CD8-positive, alpha-beta T cell (primary cell): ENCODE measurements at places on chromosomes 3 and 15. TPM values are rescaled to one million over a fixed set of nuclear protein-coding genes. Genes with fewer than 3 reads are reported as not detected.

Gene ACTRT3
- not detected for total RNA-seq

Gene SLCO2A1
- total RNA-seq, result not detected

Gene GTPBP8
- 20.1 TPM for total RNA-seq

Gene RHOV
- total RNA-seq, result 0.24 TPM

Gene WDR5B
- 2.7 TPM for total RNA-seq

DNA sequence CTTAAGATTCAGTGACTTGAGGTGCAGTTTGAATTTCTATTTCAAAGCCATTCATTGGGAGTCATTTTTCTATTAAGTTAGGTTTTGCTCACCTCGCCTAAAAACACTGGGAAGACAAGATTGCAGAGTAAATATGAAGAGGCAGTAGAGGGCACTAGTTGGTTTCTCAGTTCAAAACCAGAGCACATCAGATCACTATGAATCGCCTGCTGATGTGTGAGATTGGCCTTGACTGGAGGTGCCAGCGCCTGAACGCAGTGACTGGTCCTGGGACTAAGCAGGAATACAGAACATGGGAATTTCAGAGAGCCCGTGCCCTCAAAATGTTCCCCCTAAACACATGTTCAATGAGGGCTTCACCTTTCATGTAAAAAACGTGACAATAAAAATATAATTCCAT is 229.0 kb downstream of the ITPR1 start:
- DNase-seq, result no peak

- no peak for DNase-seq
Measured at GRCh38 chr3:128348805-128349531, 117.7 kb downstream of the DNAJB8 start.

DNA sequence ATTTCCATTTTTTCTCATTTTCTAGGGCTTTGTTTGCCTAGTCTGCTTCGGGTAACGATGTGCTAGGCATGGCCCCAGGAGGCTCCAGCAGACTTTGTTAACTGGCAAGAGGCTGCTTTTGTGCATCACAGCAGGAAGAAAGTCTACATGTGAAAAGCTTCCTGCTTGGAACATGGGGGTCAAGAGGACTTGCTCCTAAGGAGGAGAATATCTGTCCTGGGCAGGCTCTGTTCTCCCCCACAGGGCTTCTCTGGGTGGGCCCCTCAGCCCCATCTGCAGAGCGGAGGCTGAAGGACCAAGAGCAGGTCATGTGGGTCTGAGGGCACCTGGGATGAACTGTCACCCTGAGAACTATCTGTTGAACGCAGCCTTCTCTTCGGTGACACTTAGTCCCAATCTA is 94.7 kb downstream of the CCNL1 start:
- DNase-seq, result no peak

GRCh38 chr3:105285653-105286241 is 81.0 kb upstream of the ALCAM start:
- DNase-seq, result no peak

- no peak for DNase-seq
Measured at GRCh38 chr15:95018888-95019545, 787.7 kb downstream of the MCTP2 start.

DNA sequence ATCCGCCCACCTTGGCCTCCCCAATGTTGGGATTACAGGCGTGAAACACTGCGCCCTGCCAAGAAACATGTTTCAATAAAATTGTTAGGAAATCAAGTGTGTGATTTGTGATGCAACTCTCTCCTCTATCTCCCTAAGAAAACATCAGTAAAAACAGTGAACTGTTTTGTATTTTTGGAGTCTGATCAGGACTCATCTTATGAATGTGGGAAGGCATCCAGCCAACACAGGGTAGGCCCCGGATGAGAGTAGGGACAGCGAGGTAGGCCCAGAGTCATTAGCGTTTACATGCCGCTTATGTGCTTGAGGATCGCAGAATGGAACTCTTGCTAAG is 884 bp upstream of the GLYCTK start:
- DNase-seq, result no peak

- DNase-seq, result no peak
Measured at GRCh38 chr15:80706161-80706560, 11.1 kb downstream of the ABHD17C start.

DNA sequence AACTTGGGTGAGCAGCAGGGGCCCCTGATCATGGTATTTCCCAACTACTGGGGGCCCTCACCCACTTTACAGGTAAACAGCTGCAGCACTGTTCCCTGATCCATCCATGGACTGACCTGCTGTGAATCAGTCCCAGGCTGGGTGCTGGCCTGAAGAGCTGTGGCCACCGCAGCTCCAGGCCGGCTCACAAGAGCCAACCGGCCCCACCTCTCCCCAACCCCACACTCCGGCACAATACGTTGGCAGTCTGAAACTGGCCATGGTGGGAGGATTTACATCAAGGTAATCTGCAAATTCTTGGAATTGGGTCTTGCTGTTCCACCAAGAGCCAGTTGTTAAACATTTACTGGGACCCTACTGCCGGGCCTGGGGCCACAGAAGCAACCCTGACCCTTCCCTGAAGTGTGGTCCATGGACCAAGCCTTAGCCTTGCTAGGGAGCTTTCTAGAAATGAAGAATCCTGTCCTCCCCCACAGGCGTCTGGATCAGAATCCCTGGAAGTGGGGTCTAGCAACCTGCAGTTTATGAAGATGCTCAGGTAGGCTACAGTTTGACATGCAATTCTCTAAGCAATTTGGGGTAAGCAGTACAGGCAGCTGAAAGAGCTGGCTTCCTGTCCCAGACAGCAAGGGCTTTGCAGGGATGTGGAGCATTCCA is 3.7 kb downstream of the SLC6A20 start:
- peak; percentile 31 for DNase-seq
